WTC11 (cell line): ENCODE measurements at places on chromosomes 16 and 17. TPM values are rescaled to one million over a fixed set of nuclear protein-coding genes. Genes with fewer than 3 reads are reported as not detected.

CYBA gene
- 169 to 219 TPM (median 207 TPM) in 3 replicates for total RNA-seq

HNF1B gene
- 0.14 to 0.26 TPM (median 0.23 TPM) in 3 replicates for total RNA-seq

CAMKK1 gene
- total RNA-seq: 8.0 to 9.6 TPM (median 8.7 TPM) in 3 replicates

- peaks cover 9% of the 10 kb centered on the region for H3K4me1 ChIP-seq
- no peak for DNase-seq
- H3K27ac ChIP-seq: no peak overlapping the region
- peaks cover 10% of the 10 kb centered on the region; the same call in 1 of the 2 replicates for H3K36me3 ChIP-seq
- H3K27me3 ChIP-seq: no peaks in the 10 kb centered on the region
These were observed 92.1 kb downstream of the CACNG1 start for GRCh38 chr17:67136191-67137025.

GRCh38 chr17:50163843-50164696 lies 1.7 kb upstream of the SGCA start:
- no peak for DNase-seq
- H3K27ac ChIP-seq: no peak overlapping the region
- no peak overlapping the region for H3K4me3 ChIP-seq
- H3K4me1 ChIP-seq: peaks cover 18% of the 10 kb centered on the region

DNA sequence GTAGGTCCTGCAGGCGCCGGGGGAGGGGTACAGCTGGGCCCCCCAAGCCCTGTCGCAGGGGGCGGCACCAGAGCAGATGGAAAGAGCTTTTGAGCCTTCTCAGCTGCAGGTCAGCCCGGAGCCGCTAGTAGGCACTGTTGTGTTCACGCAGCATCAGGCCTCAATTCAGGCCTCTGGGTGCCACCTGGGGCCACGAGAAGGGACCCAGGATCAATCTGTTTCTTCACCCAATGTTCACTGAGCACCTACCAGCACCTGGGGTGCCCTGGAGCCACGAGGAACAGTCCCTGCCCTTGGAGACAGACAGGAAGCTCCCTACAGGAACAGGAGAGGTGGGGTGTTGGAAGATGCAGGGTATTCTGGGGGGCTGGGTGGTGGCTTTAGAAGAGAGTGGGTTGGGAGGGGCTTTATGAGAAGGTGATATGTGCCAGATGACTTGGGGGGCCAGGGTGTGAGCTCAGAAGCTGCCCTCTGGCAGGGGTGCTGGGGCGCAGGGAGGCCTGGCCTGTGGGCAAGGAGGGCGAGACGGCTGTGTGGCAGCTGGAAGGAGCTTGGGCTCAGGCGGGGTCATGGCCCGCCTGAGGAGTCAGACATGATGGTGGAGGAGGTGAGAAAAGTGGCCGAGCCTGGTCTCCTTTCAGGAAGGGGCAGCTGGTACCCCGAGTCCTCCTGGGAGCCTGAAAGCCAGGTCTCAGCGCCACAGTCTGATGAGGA lies 121.9 kb upstream of the GSE1 start:
- no peak overlapping the region for H3K4me3 ChIP-seq
- H3K4me1 ChIP-seq: peaks cover 17% of the 10 kb centered on the region
- peak; percentile 78 for DNase-seq
- H3K36me3 ChIP-seq: no peaks in the 10 kb centered on the region
- H3K27ac ChIP-seq: peak overlapping the region; percentile 90
- no peaks in the 10 kb centered on the region for H3K27me3 ChIP-seq

GRCh38 chr17:4206962-4207361 lies 56.8 kb downstream of the ANKFY1 start:
- H3K4me1 ChIP-seq: no peaks in the 10 kb centered on the region
- peaks cover 57% of the 10 kb centered on the region for H3K36me3 ChIP-seq
- H3K4me3 ChIP-seq: no peak overlapping the region
- H3K27ac ChIP-seq: no peak overlapping the region

DNA sequence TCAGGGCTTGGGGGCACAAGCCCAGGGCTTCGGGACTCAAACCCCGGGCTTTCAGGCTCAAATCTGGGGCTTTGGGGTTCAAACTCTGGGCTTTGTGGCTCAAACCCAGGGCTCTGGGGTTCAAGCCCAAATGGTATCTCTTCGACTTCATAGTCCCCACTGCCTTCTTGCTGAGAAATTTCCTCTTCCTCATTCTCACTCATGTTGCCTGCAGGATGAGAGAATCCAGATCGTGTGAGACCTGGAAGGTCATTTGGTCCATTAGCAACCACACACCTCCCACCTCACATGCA lies 576 bp downstream of the ZNF768 start:
- no peaks in the 10 kb centered on the region for H3K27me3 ChIP-seq
- H3K4me1 ChIP-seq: peaks cover 16% of the 10 kb centered on the region
- 0 out of 2 replicates have a peak, but pooled peaks cover 4% of the 10 kb centered on the region for H3K36me3 ChIP-seq
- H3K4me3 ChIP-seq: peak overlapping the region; percentile 73
- peak overlapping the region; percentile 67; the same call in 1 of the 2 replicates for H3K27ac ChIP-seq
- no peak for DNase-seq
